ENCODE measurements at places on chromosomes 13 and 19.

DNA sequence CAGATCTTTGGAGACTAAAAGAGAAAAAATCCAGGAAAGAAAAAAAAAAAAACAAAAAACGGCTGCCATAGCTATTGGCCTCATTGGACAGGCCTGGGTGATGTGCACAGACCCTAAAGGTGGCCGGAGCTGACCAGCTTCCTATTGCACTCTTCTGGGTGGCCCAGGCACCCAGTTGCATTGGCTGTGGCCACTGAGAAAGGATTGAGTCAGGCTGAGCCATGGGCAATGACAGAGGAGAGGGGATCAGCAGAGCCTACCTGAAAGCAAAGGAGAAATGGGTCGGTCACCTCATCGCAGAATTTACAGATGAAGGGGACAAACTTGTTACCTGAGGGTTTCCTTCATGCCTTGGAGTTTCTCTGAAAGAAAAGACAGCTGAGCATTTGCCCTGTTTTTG, 17.3 kb downstream of the HMGB1 start:
- DNase-seq = no peak

DNA sequence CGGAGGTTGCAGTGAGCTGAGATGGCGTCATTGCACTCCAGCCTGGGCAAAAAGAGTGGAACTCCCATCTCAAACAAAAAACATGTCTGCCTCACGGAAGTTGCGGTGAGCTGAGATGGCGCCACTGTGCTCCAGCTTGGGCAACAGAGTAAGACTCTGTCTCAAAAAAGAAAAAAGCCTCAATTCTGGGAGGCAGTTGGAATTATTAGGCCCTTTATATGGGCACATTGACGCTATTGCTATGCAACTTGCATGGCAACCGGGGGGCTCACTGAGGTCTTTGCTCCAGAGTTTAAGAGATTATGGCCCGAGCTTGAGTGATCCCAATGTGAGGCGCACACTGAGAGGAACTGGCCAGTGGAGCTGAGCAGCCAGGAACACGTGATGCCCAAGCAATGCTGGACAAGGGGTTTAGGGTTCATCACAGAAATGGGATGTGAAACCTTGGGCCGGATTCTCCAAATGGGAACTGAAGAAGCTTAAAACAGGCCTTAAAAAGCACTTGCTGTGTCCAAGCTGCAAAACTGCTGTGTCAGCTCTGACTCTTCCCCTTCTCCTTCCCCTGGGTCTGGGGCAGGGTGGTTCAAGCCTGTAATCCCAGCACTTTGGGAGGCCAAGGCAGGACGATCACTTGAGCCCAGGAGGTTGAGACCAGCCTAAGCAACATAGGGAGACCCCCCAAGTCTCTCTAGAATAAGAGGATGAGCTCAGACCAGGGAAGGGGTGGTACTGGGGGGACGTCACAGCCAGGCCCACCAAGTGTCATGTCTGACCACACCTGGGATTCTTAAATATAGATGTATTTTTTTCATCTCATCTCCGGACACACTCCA, 2.5 kb downstream of the FTL start:
- DNase-seq = no peak

- no peak for DNase-seq
These were observed 971 bp downstream of the FOSB start for GRCh38 chr19:45468803-45469131.

DNA sequence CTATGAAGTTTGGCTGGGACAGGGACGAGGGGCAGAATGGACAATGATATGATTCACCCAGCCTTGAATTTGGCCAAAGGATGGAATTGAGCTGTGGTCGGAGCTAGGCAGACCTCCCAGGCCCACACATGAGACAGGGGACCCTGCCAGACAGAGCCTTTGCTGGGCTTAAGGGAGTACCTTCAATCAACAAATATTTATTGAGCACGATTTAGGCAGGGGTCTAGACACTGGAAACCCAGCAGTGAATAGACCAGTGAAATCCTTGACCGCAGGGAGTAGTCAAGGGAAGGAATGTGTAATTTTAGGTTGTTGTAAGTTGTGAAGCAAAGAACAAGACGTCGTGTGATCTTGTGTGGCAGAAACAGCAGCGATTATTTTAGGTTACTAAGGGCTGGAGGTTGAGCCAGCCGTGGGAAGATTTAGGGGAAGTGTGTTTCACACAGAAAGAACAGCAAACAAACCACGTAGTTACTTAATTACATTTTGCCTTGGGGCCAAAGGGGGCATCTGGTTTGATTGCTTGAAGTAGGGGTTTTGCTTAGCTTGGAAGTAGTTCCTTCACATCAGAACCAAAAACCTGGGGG, 16.9 kb upstream of the AP1M2 start:
- DNase-seq = no peak

GRCh38 chr13:24228852-24229458, 68.4 kb downstream of the SPATA13 start:
- no peak for DNase-seq

DNA sequence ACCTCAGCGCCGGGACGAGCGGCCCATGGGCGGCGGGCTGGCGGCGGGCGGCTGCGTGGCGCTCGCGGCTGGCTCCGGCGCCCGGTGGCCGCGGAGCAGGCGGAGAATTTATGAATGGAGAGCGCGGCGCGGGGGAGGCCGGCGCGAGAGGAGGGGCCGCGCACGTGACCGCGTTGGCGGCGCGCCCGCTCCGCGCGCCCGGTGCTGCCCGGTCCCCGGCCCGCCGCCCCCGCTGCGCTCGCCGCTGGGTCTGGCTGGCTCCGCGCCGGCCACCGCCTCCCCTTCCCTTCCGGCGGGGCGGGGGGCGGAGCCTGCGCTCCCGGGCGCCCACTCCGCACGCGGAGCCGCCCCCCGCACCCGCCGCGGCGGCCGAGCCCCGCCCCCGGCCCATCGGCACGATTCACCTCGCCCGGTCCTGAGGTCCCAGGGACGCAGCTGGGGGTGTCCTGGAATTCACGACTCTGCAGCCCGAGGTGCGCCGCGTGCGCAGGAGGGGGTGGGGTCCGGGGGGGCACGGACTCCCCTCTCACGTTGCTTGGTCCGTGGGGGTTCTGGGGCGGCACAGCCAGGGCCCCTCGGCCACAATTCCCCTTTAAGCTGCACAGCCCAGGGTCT, at the start of gene CBARP:
CBARP (minus strand) TSS at position 252 of the 615 bp plus-strand sequence. CDS start 1,905 bp downstream, outside the sequence.
- DNase-seq = peak; percentile 85

DNA sequence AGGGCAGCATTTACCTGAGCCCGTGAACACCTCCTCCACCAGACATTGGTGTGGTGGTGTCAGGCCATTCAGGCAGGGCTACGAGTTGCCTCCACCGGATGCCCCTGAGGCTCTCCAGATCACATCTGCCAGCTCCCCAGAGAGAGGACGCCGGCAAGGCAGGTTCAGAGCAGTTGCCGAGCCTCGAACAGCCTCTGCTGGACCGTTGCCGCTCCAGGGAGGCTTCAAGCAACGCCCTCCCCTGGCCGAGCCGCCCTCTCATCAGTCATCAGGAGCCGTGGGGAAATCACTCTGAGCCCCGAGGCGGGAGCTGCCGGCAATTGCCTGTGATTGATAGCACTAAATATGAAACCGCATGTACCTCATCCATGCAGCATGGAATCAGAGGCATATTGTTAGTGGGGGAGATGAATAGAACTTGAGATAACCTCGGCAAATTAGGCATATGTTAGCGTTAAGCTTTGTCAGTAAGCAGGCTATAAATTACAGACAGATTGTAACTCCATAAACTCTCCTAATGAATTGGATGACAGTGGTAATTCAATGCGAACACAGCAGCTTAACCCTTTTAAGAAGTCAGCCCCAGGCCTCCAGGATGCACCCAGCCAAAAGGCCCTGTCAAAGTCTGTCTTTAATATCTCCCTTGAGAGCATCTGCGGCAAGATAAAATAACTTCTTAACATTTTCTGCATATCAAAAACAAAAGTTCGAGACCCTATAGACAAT, 29.8 kb upstream of the SPACA7 start:
- DNase-seq = no peak

DNA sequence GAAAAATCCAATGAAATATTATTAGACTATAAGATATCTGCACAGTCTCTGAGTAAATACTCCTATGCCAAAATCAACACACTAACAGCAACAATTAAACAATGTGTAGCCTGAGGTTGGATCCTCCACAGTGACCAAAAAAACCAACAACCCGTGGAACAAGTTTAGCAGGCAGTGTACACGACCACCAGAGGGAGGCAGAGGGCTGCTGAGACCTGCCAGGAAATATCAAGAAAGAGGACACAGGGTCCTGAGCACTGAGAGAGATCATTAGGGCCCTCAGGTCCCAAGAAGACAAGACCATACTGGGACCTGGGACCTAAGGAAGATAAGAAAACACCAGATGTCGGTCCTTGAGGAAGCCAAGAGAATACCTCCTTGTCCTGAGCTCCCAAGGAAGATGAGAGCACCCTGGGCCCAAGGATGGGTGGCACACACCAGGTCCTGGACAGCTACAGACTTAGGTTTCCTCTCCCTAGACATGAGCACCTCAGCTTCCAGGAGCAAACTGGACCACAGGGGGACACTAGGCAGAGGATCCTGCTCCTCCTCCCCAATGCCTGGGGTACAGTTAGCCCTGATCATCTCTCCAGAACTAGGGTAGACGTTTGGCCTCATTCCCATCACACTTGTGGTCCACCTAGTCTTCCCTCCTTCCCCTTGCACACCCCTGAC, 822 bp upstream of the ZNF274 start:
- peak; percentile 33 for DNase-seq

GRCh38 chr19:32719611-32720059, at the start of gene TDRD12:
Gene TDRD12 (plus strand): TSS chr19:32719767. CDS start chr19:32720073, 306 bp downstream.
- DNase-seq = no peak

- no peak for DNase-seq
These were observed 151.8 kb upstream of the SOX1 start for GRCh38 chr13:111915104-111915551.

DNA sequence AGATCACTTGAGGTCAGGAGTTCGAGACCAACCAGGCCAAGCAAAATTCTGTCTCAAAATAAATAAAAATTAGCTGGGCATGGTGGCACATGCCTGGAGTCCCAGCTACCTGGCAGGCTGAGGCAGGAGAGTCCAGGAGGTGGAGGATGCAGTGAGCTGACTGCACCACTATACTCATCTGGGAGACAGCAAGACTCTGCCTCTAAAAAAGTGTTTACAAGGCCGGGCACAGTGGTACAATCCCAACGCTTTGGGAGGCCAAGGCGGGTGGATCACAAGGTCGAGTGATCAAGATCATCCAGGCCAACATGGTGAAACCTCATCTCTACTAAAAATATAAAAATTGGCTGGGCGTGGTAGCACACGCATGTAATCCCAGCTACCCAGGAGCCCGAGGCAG, 4.2 kb upstream of the DAPK3 start:
- no peak for DNase-seq

DNA sequence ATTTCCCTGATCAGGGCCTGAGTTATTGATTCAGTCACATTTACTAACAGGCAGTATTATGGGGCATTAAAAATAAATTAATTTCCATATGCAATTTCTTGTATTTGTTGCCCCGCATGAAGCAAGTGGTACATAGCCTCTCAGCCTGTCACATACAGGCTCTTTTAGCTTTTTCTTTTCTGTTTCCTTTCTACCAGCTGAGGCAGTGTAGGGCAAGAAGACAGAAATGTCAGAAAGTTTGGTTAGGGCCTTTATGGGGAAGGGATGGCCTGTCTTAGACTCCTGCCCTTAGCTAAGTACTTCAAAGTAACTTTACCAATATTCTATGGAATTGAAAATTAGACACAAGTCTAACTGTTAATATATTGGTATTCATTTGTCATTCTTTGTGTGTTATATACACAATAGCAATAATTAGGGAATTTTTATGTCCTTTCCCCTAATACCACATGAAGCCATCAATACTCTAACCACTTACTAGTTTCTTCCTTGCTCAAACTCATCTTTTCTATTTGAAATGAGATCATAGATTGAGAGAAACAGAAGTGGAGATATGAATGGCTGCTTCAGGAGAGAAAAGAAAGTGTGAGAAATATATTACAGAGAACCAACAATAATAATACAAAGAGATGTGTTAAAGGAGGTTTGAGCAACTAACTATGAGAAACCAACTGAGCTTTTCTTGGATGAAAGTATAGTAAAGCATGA, 669.6 kb downstream of the PCDH17 start:
- no peak for DNase-seq

GRCh38 chr19:703651-704446, 4.9 kb upstream of the PALM start:
- no peak for DNase-seq

DNA sequence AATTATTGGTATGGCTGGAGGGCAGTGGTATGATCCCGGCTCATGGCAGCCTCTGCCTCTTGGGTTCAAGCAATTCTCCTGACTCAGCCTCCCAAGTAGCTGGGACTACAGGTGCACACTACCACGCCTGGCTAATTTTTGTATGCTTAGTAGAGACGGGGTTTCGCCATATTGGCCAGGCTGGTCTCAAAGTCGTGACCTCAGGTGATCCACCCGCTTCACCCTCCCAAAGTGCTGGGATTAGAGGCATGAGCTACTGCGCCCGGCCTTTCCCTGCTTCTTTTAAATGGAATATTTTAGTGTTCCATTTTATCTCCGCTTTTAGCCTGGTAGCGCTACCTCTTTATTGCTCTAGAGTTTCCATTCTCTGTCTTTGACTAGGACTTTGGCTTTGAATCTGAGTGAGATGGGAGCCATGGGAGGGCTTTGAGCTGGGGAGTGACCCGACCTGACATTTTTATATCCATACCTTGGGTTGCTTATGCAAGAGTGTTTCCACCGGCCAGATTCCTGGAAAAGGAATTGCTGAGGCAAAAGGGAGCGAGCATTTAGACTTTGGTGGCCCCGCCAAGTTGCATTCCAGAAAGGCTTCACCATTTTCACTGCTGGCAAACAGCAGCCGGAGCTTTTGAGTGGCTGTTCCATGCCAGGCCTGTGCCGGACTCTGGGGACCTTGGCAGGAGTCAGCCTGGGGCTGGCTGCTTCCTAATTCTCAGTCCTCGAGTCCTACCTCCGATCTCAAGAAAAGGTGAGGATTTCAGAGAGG, 22.9 kb downstream of the BICRA start:
- no peak for DNase-seq

GRCh38 chr19:24159707-24160106, 72.7 kb downstream of the ZNF254 start:
- DNase-seq = peak; percentile 3
